ENCODE measurements at places on chromosomes 2 and 18. TPM values are rescaled to one million over a fixed set of nuclear protein-coding genes. Genes with fewer than 3 reads are reported as not detected.
A peak's percentile ranks its signal among the peaks of the same experiment; 100 is the strongest.

- DNase-seq = no peak
Measured at GRCh38 chr2:193442293-193442692, 1247.6 kb upstream of the TMEFF2 start.

DNA sequence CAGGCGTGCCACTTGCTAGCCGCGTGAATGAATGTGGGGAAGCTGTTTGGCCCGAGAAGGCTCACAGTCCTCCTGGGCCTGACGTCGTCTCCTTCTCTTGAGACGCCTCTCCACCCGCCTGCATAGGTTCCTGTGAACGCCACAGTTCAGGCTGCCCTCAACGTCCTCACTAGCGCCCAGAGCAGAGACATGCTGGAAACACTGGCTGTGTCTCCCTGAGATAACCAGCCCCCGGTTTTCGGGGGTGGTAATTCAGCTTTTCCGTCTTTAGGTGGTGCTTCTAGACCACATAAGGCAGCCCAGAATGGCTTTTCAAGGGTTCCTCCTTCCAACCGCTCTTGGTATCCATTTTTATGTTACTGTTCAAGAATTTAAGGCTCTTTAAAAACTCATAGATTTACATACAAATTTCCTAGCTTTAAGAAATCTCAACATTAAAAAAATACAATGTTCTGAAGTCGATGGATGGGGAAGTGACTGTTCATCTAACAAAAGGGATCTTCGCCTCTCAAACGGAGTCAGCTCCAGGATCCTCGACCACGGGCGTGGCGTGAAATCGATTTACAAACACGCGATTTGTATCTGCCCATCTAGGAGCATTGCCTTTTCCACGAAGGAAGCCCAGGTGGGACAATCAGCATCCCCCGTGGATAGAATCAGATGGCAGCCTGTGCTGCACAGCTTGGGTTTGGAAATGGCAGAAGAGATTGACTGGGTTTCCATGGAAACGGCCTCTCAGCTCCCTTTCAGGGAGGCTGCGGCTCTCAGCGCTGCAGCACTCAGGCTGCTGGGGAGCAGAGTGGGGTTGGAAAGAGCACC lies 110.6 kb upstream of the PXDN start:
- DNase-seq = peak; percentile 53

DNA sequence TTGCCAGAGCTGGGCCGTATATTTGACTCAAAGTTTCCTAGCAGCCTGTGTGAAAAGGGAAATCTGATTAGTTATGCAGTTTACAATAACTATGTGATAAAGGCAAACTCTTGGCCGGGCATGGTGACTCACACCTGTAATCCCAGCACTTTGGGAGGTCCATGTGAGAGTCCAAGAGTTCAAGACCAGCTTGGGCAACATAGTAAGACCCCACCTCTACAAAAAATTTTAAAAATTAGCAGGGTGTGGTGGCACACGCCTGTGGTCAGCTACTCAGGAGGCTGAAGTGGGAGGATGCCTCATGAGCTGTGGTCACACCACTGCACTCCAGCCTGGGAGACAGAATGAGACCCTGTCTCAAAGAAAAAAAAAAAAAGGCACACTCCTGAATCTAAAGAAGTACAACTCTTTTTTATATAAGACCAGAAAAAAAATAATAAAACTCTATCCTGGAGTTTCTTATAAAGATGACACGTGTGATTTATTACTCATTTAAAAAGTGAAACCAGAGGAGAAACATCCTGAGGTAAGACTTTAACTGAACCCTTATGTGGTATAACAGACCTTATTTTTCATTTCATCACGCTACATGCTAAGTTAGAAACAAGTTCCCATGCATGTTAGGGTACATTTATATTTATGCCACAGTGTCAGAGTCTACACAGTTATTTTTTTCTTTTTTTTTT lies 32.6 kb upstream of the KCMF1 start:
- no peak for DNase-seq

DNA sequence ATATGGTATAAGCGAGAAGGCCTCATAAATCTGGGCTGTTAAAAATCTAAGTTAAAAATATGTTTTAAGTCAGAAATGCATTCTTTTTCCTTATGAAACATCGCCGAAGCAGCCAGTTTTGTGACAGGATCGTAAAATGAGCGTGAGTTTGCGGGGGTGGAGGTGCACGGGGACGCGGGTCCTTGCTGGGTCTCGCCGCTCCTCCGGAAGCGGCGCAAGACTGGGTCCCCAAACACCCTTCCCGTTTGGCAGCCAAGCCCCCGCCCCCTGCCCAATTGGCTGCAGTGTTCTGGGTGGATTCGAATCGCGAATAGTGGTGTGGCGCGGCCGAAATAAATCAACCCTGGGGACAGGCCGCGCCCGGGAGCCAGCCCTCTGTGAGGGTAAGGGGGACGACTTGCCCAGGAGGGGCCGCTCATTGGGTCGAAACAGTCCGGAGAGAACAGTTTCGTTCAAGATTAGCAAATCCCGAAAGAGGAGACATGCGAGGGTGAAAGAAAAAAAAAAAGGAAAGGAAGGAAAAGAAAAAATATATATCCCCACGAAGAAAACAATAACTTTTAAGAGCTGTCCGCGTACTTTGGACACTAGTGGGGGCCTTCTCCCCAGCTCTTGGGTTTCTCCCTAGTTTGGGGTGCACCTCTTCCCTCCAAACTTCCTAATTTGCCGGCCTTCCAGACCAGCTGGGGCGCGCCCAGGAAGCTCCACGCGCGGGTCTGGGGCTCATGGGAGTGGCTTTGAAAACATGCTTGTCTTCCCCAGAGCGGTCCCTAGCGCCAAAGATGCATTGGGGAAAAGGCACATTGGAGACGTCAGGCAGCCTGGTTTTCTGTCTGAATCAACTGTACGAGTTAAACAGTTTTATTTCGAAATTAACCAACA lies 3.1 kb upstream of the GATA6 start:
- peak; percentile 76 for DNase-seq

- DNase-seq = no peak
Measured at GRCh38 chr2:235142601-235143000, 190.8 kb downstream of the SH3BP4 start.

DNA sequence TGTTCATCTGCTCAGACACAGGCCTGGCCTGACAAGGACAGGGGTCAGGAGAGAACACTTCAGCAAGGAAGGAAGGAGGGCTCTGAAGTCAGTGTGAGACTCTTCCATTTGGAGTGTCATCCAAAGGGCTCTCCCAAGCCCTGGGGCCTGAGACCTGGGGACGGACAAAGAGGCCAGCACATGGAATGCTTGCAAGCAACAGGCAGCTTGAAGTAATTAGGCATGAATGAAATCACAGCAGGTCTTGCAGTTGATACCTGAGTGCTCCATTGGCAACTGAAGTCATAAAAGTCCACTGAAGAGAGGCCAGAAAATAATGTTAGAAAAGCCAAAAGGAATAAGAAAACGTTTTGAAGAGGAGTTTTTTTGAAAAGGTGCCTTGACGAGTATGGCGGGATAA lies 231.7 kb downstream of the VAPA start:
- DNase-seq = no peak

DNA sequence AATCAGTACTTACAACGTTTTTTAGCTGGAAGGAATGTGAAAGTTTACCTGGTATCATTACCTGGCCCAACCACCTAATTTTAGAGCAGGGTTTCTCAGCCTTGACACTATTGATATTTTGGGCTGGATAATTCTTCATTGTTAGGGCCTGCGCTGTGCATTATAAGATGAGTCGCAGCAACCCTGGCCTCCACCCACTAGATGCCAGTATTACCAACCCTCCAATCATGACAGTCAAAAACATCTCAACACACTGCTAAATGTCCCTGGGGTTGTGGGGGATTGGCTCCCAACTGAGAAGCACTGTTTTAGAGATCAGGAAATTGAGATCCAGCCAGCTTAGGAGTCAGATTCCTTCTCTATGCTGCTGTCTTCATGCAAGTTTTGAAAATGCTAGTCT lies 265.3 kb upstream of the TCF4 start:
- DNase-seq = no peak

GRCh38 chr18:51279367-51279984 lies 82.0 kb upstream of the MEX3C start:
- no peak for DNase-seq

DNA sequence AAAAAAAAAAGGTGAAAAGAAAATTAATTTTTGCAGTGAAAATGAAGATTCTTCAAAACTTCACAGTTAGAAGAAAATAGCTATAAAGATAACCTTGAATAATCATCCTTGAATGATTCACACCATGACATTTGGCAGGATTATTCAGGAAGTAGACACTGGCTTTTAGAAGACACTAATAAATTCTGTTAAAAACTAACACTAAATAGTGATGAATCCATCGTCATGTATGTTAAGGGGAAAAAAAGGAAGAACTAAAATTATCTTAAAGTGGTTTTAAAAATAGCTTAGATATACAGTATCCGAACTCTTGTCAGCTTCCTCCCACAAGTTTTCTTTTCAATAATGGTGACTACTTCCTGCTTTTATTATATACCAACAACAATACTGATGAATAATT lies 10.2 kb downstream of the USP37 start:
- no peak for DNase-seq

DNA sequence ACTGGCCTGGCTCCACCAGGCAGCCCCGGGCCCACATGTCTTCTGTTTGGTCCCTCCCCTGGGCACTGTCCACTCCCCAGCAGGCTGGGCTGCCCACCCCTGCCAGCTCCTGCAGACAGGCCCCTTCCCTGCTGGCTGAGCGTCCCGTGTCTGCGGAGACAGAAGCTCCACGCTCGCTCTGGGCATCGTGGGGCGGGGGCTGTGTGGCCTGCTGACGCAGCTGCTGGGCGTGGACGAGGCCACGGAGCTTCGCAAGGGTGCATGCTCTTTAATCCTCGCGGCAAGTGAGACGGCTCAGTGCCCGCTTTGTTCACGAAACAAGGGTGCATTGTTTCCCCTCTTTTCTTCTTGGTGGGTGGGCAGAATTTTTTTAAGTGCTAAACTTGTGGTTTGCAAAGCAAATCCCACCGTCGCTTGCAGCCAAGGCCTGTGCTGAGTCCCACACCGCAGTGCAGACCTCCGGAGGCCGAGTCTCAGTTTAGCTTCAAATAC lies 132.8 kb upstream of the CTDP1 start:
- DNase-seq = no peak

GRCh38 chr2:110796716-110797301 lies 64.4 kb downstream of the ACOXL start:
- peak; percentile 27 for DNase-seq

DNA sequence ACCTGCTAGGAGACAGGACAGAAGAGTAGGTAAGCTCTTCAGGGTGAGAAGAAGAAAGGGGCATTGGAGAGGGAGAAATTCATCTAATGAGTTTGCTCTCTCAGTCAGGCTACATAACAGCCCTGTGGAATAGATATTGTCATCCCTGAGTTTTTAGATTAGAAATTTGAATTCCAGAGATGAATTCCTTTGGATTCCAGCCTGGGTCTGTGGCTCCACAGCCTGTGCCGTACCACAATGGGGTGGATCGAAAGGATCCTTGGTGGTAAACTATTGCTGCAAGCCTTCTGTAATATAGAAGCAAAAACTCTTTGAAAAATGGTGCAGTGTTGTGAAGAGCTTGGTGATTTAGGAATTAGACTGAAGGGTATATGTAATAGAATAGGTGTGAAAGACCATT lies 21.0 kb downstream of the MYO1B start:
- peak; percentile 66 for DNase-seq

DNA sequence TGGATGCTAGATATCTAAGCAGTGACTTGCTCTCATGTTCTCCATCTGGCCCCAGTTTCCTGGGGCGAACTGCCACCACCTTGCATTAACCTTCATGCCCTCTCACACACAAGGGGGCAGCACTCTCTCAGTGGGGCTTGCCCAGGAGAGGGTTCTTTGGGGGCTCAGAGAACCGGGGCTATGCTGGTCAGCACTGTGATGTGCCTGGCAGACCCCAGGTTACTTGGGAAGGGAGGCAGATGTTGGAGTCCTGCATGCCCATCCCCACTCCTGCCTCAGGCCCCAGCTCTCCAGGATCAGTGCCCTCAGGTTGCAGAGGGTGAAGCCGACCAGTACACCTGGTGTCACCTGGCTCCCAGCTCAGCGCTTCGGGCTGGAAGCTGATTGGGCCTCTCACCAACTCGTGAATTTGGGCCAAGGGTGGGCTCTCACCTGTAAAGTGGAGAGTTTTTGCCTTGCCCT lies 396.2 kb upstream of the HS6ST1 start:
- no peak for DNase-seq

- DNase-seq = peak; percentile 40
Measured at GRCh38 chr2:189854940-189855339, 70.7 kb downstream of the PMS1 start.

DNA sequence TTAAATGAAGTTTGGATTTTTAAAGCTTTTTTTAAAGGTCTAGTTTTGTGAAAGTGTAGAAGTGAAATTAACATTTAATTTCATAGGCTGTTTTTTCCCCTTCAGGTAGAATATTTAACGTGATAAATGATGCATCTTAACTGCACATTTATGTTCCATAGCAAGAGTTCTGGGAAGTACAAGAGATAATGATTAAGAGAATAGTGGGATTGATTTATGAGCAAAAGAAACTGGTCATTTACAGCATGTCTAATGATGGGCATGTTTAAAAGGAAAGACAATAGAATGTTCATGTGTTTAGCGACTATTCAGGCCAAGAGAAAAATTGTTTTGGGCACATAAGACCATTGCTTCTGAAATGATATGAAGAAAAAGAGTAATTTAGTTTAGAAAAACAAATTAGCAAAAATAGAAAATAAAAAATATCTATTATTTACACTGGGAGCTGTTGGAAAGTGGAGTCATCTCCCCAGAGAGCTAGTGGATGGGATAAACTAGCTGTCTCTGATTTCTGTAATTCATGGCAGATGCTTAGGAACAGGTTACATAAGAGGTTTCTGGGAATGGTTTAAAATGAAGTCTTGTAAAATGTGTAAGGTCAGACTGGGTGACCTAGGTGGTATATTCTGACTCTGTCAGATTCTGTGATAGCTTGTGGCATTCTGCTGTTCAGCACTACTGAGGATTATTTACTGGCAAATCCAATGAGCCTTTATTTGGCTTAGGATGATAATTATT lies 60.7 kb downstream of the WDR7 start:
- DNase-seq = peak; percentile 48

The LYG2 gene
- total RNA-seq = not detected

The DTNA gene
- total RNA-seq = 34.3 TPM

The C2orf80 gene
- total RNA-seq = not detected

The CPO gene
- not detected for total RNA-seq

The SLC14A1 gene
- 5.6 TPM for total RNA-seq

The CCDC68 gene
- 7.4 TPM for total RNA-seq
